ENCODE measurements at places on chromosomes 1 and 21.

- no peak for DNase-seq
Observed at GRCh38 chr1:219906924-219907771, 21.2 kb downstream of the SLC30A10 start.

GRCh38 chr1:204128464-204128963 lies 23.3 kb downstream of the ETNK2 start:
- DNase-seq, result no peak

GRCh38 chr21:42737951-42738590 lies 84.7 kb downstream of the PDE9A start:
- DNase-seq, result no peak

DNA sequence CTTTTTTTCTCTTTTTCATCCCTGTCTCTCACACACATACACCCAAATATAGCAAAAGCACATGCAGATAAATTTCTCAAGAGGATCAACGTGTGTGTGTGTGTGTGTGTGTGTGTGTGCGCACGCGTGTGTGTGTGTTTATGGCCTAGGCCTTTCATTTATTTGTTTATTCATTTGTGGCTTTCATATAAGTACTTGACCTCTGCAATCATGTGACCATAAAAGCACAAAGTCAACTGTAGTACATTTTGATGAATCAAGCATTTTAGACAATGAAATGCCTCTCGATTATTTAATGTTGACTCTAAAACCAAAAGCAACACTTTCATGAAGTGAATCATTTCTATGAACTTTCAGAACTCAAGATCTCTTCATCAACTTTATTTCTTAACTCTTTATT lies 194.1 kb upstream of the ADGRL2 start:
- DNase-seq, result no peak

DNA sequence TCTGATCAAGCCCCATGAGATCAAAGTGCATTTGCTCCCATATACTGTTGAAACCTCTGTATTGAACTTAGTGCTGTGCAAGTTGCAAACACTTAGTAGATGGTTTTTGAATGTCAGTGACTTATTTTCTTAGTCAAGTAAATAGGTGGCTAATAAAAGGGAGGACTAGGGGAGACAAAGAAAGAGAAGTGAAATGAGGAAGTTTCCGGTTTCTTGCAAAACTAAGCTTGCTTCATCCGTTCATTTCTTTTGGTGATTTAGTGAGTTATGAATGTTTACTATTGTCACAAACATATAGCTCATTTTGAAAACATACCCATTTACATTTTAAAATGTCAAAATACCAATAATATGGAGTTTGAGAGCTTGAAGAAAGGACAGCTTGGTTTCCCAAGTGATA lies 23.0 kb downstream of the ADAMTS5 start:
- no peak for DNase-seq

GRCh38 chr21:41579692-41580091 lies 71.7 kb upstream of the TMPRSS2 start:
- DNase-seq, result no peak

DNA sequence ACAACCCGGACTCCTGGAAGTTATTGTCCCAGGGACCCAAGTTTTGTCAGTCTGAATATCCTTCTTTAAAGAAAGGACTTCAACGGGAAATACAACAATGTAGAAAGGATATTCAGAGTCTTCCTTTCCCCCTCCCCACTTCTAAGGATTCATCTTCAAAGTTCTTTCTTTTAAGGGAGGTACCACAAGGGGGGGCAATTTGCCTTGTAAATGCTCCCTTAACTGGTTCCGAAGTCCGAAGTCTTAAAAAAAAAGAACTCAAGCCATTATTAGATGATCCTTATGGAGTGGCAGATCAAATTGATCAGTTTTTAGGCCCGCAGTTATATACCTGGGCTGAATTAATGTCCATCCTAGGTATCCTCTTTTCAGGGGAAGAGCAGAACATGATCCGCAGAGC lies 47.0 kb downstream of the SERINC2 start:
- DNase-seq, result no peak

DNA sequence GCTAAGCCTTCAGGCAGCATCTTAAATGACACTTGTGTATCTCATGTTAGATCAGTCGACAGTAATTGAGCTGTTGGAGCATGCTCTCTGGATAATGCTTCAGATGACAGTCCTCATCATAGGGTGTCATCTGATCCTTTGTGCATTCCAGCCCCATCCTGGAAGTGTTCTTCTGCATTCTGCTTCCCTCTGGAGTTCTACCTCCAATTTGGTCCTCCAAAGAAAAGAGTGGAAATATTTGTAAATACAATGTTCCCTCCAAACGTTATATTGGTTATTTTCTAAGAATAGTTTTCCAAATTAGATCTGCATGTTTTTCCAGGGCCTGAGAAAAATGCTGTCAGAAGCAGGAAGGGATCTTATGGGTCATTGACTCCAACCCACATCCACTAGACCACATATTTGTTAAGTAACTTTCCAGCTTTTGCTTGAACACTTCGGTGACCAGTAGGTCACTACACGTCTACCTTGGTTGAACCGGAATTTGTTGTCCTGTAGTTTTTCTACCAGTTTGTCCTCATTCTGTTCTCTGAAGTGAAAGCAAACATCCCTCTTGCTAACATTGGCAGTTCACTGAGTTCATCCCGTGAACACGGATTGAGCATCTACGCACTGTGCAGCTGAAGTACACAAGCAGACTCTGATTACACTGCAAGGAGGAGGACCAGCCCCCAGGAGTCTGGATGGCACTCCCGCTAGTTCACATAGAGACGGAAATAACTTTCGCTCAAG lies 136.0 kb downstream of the TLR5 start:
- DNase-seq, result no peak

DNA sequence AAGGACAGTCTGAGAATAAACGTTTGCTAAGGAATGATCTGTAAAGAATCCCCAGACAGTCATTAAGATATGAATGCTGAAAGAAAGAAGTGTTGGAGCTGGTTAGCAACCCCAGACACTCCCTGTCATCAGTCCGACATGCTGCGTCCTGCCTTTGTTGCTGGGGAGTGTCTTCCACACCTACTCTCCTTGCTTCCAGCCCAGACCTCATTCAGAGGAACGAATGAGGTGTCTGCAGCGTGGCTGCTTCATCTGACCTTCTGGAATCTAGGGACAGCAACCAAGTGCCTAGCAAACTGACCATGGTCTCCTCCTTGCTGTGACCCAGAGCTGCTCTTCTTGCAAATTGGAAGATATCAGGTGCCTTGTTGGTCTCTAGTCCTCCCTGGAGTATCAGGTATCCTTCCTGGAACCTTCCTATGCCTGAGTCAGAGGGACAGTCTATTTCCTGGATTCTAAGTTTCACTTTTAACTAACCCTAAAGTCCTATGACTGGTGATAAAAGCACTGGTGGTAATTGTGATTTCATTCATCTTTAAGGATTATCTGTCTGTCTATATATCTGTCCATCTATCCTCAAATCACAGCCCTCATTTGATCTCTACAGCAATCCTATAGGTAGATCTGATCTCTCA lies 45.3 kb downstream of the NFASC start:
- no peak for DNase-seq

GRCh38 chr1:180603850-180604226 lies 28.0 kb upstream of the XPR1 start:
- DNase-seq, result no peak

DNA sequence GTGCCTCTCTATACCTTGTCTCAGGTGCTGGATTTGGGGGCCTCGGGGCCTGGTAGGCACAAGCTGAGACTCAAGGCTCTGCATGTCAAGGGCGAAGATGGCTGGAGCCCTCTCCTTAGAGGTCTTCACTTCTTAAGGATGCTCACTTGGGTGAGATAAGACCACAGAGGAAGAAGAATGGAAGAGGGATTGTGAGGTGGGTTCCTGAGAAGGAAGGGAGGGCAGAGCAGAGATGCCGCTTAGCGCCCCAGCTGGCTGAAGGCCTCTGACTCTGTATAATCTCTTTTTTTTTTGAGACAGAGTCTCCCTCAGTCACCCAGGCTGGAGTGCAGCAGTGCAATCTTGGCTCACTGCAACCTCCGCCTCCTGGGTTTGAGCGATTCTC lies 32.2 kb downstream of the SOX13 start:
- no peak for DNase-seq

DNA sequence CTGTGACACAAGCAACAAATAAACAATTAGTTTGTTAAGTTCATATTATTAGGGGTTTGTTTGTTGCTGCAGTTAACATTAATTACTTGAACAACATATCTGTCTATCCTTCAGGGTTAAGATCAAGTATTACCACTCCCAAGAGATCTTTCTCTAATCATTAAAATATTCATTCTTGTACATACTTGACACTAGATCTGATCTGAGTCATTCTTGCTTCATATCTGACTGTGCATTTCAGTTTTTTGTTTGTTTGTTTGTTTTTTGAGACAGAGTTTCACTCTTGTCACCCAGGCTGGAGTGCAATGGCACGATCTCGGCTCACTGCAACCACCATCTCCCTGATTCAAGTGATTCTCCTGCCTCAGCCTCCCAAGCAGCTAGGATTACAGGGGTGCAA lies 613.3 kb upstream of the PLXNA2 start:
- DNase-seq, result no peak

DNA sequence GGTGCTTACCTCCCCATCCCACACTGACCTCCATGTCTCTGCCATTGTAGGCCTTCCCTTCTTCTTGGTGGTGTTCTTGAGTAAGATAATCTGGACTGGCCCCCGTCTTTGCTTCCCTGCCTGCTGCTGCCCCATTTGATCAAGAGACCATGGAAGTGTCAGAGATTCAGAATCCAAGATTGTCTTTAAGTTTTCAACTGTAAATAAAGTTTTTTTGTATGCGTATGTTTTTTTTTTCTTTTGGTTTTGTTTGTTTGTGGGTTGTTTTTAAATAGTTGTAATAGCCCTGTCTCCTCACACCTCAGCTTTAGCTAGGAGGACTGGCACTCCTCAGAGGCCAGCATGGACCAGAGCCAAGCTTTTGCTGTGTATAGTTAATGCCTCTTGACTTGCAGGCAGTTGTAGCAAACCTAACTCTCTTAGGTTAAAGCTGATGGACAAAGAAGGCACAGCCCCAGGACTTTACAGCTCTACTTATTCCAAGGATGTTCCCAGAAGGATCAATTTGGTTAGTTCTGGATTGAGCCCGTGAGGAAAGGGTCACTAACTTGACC lies 5.6 kb upstream of the YBX1 start:
- no peak for DNase-seq

- no peak for DNase-seq
Observed at GRCh38 chr1:31949862-31950261, 11.7 kb upstream of the PTP4A2 start.

DNA sequence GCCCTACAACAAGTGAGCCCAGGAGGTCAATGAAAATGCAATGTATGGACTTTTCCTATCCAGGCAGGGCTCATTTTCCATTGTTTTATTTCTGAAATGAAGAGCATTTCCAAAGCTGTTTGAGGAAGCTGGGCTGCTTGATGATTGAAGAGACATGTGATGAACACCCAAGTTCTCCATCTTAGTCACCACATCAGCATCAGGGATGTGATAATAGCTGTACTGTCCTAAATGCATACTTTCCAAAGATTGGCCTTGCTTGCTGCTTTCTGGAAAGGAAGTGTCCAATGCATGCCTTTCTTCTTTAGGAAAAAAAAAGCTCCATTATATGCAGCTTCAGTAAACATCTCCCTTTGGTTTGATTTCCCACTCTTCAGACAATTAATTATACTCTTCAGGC lies 425.9 kb upstream of the RUNX1 start:
- DNase-seq, result no peak

- no peak for DNase-seq
Observed at GRCh38 chr1:94039871-94040569, 80.9 kb downstream of the ABCA4 start.

GRCh38 chr1:40673452-40673851 lies 8.0 kb upstream of the RIMS3 start:
- DNase-seq, result no peak

DNA sequence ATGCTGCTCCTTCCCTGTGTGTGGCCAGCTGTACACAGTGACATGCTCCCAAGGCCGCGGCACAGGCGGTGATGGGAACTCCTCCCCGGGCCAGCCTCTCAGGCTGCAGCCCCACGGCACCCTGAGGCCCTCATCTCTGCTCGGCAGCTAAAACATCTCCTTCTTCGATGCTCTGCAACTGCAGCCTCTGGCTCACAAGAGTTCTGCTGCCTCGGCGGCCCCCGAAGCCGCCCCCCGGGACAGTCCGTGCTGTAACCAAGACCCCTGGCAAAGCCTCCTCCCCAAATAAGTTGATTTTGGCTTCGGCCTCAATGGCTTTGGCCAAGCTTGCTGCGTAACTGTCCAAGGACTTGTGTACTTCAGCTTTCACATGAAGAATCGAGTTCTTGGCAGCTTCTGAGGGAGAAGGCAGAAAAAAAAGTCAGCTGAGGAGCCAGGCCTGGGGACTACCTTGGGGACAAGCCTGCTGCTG lies 51.3 kb downstream of the GPR161 start:
- no peak for DNase-seq

DNA sequence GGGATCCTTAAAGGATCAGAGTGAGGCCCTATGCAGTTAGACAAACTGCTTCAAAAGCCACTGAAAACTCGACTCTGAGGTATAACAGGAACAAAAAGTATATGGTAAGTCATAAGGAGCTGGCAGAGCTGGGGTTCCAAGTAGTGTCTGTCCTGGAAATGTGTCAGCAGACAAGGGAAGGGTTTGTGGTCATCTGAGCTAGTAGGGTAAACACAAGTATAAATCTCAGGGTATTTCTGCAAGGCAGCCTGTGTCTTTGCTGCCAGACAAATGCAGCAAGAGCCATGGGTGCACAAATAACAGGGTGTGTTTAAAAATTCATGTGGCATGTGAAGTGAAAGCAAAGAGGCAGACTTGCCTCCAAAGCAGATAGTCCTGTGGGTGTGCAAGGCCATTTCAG lies 759.0 kb upstream of the ADAMTS5 start:
- no peak for DNase-seq

- DNase-seq, result no peak
Observed at GRCh38 chr1:160428655-160429054, 28.3 kb downstream of the VANGL2 start.

DNA sequence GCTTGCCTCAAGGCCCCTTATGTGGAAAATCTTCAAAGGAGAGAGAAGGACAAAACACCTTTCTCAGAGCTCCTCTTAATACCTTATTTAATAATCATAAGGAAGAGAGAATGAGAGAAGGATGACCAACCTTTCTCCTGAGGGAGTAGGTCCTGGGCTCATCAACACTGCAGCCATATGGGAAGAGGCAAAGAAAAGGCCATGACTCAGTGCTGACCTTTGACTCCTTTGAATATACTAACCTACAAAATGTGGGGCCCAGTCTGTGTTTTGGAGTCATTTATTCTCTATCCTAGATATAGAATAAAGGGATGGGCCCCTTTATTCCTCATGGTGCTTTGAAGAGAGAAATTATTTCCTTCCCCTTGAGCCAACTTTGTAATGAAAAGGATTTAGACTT lies 38.3 kb downstream of the CAMSAP2 start:
- DNase-seq, result no peak

- DNase-seq, result no peak
Observed at GRCh38 chr1:24047110-24047477, 64.8 kb downstream of the MYOM3 start.

DNA sequence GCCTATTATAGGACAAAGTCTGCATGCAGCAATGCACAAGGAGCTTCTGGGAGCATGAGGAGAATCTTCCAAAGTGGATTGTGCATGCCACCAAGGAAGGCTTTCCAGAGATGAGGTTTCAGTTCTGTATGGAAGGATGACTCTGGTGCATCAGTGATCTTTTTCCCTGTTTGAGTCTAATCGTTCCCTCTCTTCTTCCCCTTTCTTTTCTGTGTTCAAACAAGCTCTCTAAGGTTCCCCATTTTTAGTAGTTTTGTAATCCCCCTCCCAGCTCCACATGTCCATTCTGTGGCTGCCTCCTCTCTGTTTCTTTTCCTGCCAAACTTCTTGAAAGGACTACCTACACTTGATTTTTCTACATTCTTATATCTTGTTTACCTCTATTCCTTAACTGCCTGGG lies 43.3 kb upstream of the USP25 start:
- DNase-seq, result no peak

- no peak for DNase-seq
Observed at GRCh38 chr1:213987927-213988506, at the start of gene PROX1. PROX1 (plus strand) TSS chr1:213987973; CDS start chr1:213996536, 8,563 bp downstream.
